ENCODE measurements at places on chromosomes 7 and 10.

GRCh38 chr7:37357637-37357996 lies 91.0 kb downstream of the ELMO1 start:
- no peak for DNase-seq

GRCh38 chr7:157633465-157634185 lies 296.8 kb downstream of the DNAJB6 start:
- DNase-seq, result no peak

DNA sequence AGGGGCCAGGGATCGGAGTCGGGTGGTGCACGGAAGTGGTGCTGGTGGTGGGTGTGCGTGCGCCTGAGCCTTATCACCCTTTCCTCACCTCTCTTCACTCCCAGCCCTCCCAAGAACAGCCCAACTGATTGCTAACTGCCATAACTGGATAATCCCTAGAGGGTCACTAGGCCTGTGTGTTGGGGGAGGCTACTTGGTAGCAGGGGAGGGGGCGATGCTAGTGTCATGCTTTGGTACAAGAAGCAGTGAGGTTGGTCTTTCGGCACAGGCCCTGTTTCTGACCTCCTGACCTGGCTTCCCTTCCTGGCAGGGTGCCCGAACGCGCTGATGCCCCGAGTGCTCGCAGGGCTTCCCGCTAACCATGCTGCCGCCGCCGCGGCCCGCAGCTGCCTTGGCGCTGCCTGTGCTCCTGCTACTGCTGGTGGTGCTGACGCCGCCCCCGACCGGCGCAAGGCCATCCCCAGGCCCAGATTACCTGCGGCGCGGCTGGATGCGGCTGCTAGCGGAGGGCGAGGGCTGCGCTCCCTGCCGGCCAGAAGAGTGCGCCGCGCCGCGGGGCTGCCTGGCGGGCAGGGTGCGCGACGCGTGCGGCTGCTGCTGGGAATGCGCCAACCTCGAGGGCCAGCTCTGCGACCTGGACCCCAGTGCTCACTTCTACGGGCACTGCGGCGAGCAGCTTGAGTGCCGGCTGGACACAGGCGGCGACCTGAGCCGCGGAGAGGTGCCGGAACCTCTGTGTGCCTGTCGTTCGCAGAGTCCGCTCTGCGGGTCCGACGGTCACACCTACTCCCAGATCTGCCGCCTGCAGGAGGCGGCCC lies 652 bp downstream of the KAZALD1 start:
- peak; percentile 48 for DNase-seq

DNA sequence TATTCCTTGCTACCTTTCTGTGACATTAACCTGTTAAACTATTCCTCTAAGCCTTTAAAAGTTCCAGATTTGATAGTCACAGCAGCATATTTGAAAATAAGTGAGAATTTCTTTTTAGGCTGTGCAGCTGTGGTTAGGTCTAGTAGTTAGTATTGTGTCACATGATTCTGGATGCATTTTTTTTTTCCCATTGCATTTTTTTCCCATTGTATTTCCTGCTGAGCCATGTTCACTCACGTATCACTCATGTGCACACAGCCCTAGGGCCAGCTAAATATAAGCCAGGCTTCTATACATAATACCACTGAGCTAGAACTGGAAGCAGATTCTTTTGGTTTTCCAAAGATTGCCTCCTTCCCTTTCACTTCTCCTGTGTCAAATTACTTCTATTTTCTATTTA lies 37.4 kb downstream of the DNAJC9 start:
- no peak for DNase-seq

GRCh38 chr7:150732786-150733481 lies 4.3 kb upstream of the GIMAP5 start:
- no peak for DNase-seq

DNA sequence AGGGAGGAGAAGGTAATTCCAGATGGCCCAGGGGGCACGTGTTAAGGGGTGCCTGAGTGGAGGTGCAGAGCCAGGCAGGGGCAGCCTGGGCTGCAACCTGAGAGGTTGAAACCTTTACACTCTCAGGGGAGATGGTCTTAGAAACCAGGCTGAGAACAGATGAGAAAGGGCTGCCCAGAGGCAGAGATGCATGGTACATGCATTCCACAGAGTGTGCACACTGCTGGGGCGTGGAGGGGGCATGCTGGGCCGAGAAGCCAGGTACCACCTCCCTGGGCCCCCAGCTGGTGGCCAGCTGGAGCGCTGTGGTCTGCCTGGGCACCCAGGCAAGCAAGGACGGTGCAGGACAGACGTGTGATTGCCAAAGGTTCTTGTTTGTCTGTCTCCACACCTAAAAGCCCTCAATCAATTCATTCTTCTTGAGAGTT lies 14.1 kb upstream of the CSGALNACT2 start:
- DNase-seq, result no peak

GRCh38 chr10:110209926-110210673 lies 2.7 kb downstream of the MXI1 start:
- peak; percentile 35 for DNase-seq

DNA sequence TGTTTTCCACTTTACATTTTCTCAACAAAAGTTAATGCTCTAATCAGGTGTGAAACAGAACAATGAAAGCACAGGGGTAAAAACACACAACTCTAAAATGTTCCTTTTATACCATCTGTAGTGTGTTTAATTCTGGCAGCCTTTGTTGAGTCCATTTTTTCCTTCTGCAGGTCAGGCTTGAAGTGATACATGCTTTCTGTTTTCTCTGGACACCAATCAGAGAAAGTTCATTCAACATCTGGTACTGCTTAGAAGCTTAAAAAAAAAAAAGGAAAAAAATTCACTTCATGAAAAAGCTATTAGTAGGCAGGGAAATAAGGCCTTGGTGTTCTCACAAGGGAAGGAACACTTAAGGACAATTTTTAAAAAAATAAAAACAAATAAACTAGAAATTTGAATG lies 231.3 kb upstream of the RHOBTB1 start:
- no peak for DNase-seq

GRCh38 chr10:34830217-34830822 lies 15.2 kb upstream of the PARD3 start:
- DNase-seq, result no peak

DNA sequence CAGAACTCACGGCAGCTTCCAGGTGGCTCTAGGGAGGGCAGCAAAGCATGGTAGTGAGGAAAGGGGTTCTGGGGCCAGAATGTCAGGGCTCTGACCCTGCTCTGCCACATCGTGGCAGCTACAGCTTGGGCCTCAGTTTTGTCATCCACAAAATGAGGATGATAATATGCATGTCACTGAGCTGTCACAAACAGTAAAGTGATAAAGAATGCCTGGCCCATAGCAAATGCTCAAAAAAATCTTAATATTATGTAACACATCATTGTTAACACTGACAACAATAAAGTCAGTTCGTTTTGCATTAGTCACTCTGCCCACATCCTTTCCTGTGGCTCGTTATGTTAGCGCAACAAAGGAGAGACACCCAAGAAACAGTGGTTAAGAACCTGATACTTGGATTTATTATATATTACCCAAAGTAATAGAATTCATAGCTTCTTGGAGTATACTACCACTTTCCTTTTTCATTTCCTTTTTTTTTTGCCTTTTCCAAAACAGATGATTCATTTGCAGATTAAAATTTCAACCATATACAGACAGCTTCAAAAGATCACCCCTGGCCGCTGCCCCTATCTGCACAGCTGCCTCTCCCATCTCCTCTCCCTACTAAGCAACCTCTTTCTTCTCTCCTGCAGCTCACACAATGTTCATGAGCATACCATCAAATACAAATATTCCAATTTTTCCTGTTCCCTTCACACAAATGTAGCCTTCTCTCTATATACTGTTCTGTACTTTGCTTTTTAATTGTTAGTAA lies 45.5 kb upstream of the DDC start:
- peak; percentile 66 for DNase-seq

GRCh38 chr7:46897381-46897780 lies 684.5 kb downstream of the TNS3 start:
- no peak for DNase-seq

GRCh38 chr10:61732629-61733278 lies 70.0 kb downstream of the CABCOCO1 start:
- no peak for DNase-seq

GRCh38 chr7:142859829-142860228 lies 5.0 kb downstream of the EPHB6 start:
- DNase-seq, result peak; percentile 4
